Mammary epithelial cell (primary cell): ENCODE measurements at places on chromosomes 5 and 9. TPM values are rescaled to one million over a fixed set of nuclear protein-coding genes. Genes with fewer than 3 reads are reported as not detected.

DNA sequence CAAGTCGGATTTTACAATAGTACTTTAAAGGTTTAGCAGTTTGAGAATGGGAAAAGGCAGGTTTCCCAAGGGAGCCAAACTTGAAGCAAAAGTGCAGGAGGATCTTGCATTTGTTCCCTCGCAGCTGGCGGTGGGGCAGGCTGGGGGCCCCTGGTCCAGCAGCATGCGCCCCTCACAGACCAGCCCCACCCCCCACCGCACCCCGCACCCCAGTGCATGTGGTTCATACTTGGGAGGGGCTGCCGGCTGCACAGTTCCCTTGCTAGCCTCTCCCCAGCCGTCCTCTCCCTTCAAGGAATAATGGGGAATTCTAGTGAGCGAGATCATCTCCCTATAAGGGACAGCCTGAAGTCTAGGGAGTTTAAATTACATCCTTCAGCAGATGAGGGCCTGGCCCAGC lies 273.1 kb upstream of the IRX2 start:
- no peak for DNase-seq

The TAL2 gene
- total RNA-seq: not detected

- no peak for DNase-seq
Observed at GRCh38 chr5:132758451-132758850, 11.2 kb downstream of the CCNI2 start.

The FAM221B gene
- not detected in 2 replicates for total RNA-seq

- DNase-seq: no peak
Observed at GRCh38 chr9:127033061-127033460, 89.4 kb downstream of the ANGPTL2 start.

DNA sequence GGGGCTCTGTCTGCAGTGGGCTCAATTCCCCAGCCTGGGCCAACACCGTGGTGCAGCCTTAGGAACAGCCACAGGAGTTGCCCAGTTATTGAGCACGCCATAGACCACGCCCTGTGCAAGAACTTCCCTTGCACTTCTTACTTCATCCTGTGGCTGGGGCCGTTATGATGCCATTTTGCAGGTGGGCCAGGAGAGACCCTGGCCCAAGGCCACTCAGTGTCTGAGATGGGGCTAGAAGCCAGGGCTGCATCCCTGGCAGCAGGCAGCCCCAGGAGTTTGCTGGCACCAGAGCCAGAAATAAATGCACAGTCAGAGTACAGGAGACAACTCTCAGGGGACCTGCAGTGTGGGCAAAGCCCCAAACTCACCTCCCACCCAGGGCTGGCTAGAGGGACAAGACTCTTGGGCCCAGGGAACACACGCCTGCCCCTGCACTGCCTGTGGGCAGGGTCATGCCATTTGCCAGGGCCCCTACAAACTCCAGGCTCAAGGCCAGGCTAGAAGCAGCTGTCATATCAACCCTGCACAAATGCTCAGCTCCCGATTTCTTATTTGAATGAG lies 6.7 kb downstream of the CORO2A start:
- DNase-seq: no peak

GRCh38 chr9:117424291-117424690 lies 9.4 kb upstream of the ASTN2 start:
- DNase-seq: no peak

DNA sequence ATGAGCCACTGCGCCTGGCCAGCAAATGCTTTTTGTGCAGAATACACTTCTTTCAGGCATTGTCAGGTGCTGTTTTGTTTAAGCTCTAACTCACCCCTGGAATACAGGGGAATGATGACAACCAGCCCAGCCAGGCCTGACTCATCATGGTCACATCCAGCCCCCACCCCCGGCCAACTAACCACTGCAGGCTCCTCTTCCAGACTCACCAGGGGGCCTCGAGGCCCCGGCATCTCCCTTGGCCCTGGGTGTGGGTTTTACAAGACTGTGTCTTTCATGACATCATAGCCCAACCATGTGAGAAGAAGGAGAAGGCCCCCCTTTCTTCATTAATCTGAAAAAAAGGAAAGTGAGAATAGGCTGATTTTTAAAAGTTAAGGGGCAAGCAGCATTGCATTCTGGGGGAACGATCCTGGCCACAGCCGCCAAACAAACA lies 35.5 kb downstream of the OLFML2A start:
- DNase-seq: peak; percentile 90

The PHYHD1 gene
- total RNA-seq: 4.7 TPM

GRCh38 chr5:95283761-95284571 lies 928 bp downstream of the MCTP1 start:
- peak; percentile 35 for DNase-seq

GRCh38 chr5:11531811-11532555 lies 372.3 kb downstream of the CTNND2 start:
- DNase-seq: no peak

- no peak for DNase-seq
Observed at GRCh38 chr5:133390416-133391353, 221.7 kb downstream of the FSTL4 start.

The GNPDA1 gene
- 29.0 and 51.8 TPM in 2 replicates for total RNA-seq
